ENCODE measurements at places on chromosomes 5 and 9. TPM values are rescaled to one million over a fixed set of nuclear protein-coding genes. Genes with fewer than 3 reads are reported as not detected.

The NUTM2G gene
- not detected for total RNA-seq

The SPEF2 gene
- total RNA-seq = 4.6 TPM

DNA sequence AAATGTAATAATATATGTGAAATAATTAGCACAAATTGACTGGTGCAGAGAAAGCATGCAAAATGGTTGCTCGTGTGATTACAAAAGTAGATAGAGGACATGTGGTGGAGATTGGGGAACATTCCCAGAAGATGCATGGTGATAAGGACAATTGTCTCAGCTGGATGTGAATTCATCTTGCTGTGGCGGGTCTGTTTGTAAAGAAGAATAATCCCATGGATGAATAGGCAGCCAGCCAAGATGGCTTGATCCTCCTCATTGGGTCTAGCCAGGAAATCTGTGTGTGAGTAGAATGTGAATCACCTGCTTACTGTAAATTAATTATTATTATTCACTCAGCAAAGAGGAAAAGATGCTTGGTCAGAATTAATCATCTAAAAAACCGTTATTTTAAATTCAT, 12.6 kb upstream of the DPYSL3 start:
- no peaks in the 10 kb centered on the region for H3K36me3 ChIP-seq
- DNase-seq = no peak
- H3K27ac ChIP-seq = no peak overlapping the region
- no peak overlapping the region for H3K4me3 ChIP-seq
- H3K4me1 ChIP-seq = no peaks in the 10 kb centered on the region
- no peaks in the 10 kb centered on the region for H3K27me3 ChIP-seq

GRCh38 chr9:114281473-114282103, 41.3 kb upstream of the ORM1 start:
- no peak overlapping the region for H3K27ac ChIP-seq
- no peak for DNase-seq
- H3K4me1 ChIP-seq = no peaks in the 10 kb centered on the region
- H3K4me3 ChIP-seq = no peak overlapping the region
- no peaks in the 10 kb centered on the region for H3K36me3 ChIP-seq
- no peaks in the 10 kb centered on the region for H3K27me3 ChIP-seq

DNA sequence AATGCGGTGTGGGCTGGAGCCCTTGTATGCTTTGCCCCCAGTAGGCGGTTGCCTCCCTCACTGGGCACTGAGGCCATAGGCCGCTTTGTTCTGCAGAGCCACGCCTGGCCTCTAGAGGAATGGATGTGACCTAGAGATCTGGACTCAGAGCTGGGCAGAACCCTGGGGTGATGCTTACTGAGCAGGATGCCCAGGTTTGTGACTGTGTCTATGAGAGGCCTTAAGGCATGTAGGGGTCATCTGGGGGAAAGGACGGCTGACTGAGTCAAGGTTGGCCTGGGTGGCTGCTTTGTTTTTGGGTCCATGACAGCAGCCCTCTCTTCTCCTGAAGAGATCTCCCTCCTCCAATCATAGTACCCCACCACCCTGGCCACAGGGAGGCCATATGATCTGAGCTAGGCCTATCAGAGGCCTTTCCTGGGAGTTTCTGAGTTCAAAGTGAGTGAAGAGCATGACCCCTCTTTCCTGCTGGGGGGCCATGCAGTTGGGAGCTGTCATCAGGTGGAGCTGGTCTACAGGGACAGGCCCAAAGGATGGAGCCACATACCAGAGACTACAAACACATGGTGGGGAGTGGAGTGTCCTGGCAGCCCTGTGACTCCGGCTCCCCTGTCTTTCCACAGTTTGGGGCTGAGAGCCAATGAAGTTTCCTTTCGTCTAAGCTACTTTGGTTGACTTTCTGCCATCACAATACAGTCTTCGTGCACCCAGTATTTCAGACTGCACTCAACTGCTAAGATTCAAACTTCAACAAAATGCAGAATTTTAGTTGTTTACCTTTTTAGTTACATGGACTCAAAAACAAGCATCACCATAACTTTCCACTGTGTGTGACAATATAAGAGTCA, 165.4 kb downstream of the AUH start:
- H3K27me3 ChIP-seq = no peaks in the 10 kb centered on the region
- H3K4me1 ChIP-seq = peaks cover 87% of the 10 kb centered on the region
- H3K36me3 ChIP-seq = peaks cover 24% of the 10 kb centered on the region

- H3K27ac ChIP-seq = no peak overlapping the region
- no peak for DNase-seq
- no peaks in the 10 kb centered on the region for H3K4me1 ChIP-seq
- peaks cover 7% of the 10 kb centered on the region for H3K27me3 ChIP-seq
These were observed 98.0 kb upstream of the MAP1B start for GRCh38 chr5:72009280-72009679.

Measured in activated T-helper 1 cell treated with anti-CD3 and anti-CD28 coated beads, Interleukin-12 subunit alpha, Interleukin-12 subunit beta, Interleukin-2, Interleukin-4 antibody, amounts not matched to agents 30 ng/mL and 10 ng/mL and 1 ng/mL, durations not matched to agents 14 hours and 24 hours and 36 hours (primary cell).